ENCODE measurements at places on chromosomes 13 and 19.

- DNase-seq: no peak
These were observed 201.3 kb upstream of the SLITRK6 start for GRCh38 chr13:86000546-86000945.

- DNase-seq: no peak
These were observed 2.5 kb upstream of the HNRNPUL1 start for GRCh38 chr19:41261474-41262190.

DNA sequence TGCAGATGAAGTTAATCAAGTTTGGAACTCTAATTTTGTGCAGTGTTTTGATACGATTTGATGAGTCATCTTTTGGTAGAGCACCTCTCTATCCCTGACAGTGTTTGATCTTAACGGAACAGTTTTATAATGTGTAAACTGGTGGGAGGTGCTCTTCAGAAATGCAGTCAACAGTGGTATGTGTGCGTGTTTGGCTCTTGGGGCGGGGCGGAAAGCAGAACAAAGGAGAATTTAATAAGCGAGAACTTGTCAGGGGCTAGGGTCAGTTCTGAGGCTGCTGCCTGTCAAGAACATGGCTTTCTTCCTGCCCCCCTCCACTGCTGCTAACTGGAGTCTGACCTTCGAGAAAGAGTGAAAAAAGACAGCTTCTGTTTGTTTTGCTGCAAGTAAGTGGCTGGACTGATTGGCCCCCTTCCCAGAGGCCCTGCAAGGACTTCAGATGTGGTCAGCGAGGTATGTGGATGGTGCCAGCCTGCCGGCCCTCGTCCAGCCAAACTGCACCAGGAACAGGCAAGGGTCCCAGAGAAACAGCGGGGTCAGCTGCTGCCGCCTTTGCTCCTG, 40.8 kb downstream of the BBC3 start:
- DNase-seq: peak; percentile 50

DNA sequence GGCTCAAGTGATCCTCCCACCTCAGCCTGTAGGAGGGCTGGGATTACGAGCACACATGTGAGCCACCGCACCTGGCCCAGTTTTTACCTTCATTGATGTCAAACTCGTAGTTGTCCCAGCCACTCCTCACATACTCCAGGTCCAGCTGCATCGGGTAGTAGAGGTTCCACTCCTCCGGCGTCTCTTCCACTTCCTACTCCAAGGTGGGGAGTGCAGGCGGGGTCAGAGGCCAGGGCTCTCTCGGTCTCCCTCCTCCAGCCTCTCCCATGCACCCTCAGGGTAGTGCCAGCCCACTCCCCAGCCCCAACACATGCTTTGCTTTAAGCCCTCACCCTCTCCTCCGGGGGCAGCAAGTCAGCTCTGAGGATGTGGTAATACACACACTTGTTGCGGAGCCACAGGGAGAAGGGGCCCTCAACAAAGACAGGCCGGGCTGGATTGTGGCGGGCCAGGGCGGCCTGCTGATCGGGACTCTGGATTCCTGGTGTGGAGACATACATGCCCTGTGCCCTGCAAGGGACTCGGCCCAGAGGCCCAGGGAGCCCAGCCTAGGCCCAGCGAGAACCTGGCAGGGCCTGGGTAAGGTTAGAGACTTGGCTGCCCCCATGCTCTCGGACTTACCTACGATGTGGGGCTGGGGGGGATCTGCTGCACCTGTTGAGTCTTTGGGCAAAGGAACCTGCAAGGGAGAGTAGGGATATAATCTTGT, 1.9 kb upstream of the ZNF653 start:
- no peak for DNase-seq

GRCh38 chr19:5349041-5349440, 8.4 kb upstream of the PTPRS start:
- no peak for DNase-seq

DNA sequence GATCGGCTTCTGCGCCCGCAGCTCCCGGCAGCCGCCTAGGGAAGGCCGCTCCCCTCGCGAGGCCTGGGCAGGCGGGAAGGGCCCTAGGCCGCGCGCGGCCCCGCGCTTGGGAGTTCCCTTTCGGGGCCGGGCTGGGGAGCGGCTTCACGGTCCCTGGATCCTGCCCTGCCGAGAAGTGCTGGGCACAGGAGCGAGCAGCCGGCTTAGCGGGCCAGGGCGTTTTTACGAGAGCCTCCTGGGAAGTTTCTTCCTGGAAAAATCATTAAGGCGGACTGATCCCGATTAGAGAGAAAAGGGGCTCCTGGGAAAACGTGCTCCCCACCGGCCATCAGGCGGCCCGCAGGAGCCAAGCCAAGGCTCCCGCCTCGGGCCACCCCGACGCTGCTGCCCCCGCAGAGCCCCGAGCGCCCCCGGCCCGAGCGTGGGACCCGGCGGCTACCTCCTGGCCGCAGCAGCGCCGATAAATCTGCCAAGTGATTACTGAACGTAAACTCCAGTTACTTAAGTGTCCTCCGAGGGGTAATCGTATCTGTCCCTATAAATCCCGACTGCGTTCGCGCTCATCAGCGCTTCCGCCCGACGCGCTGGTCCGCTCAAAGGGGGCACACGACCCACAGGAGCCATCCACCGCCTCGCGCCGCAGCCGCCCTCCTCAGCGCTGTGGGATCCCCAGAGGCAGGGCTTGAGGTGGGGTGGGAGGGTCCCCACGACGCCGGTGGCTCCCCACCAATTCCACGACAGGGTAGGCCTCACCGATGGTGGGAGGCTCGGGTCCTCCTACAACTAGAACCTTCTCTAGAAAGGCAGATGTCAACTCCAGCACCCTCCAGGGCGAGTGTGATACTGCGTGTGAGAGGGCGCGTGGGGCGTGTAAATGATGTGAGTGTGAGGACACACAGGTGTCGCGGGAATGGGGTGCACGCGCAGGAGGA, 2.8 kb downstream of the ZIC5 start:
- DNase-seq: no peak

GRCh38 chr13:99802416-99802815, 169.2 kb downstream of the ZIC5 start:
- no peak for DNase-seq

DNA sequence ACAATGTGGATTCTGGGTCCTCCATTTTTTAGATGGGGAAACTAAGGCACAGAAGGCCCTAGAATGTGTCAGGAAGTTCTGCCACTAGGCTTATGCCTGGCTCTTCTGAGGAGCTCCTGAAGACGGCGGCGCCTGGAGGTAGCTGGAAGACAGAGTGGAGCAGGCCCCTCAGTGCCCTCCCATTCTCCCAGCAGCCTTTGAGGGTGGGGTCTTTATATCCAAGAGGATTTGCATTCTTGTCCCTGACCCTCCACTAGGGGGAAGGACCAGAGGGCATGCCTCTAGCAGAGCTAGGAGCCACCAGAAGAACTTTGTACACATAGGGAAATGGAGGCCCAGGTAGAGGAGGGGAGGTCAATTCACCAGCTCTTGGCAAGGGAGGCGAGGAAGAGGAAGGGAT, 9.4 kb downstream of the CELF5 start:
- no peak for DNase-seq

DNA sequence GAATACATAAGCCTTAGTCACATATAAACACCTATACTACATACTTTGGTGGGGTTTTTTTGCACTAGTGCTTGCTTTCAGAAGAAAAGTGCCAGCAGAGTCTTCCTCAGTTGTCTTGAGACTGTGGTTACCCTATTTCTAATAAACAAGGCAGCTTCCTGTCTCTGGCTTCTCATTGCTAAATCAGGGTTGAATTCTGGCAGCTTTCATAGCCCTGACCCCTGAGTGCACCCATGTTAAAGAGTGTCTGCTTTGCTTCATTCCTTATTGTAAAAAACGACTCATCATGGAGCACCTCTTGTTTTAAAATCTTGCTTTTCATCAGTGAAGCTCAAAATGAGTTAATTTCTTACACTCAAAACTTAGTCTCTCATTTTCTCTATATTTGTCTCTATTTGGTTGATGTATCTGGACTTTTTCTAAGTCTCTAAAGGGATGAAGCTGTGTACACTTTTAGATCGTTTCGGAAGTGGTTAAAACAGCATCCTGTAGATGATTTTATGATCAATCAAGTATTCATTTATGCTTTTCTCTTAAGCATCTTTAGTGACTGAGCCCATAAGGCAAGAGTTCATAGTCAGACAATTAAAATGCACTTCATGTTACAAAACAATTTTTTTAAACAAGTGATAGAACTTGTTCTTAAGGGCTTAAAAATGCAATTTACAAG, 72.1 kb downstream of the KLF12 start:
- no peak for DNase-seq

- DNase-seq: no peak
These were observed 264.5 kb downstream of the TDRD3 start for GRCh38 chr13:60661521-60661920.

- no peak for DNase-seq
These were observed 8.2 kb upstream of the ZNF527 start for GRCh38 chr19:37362733-37363132.

DNA sequence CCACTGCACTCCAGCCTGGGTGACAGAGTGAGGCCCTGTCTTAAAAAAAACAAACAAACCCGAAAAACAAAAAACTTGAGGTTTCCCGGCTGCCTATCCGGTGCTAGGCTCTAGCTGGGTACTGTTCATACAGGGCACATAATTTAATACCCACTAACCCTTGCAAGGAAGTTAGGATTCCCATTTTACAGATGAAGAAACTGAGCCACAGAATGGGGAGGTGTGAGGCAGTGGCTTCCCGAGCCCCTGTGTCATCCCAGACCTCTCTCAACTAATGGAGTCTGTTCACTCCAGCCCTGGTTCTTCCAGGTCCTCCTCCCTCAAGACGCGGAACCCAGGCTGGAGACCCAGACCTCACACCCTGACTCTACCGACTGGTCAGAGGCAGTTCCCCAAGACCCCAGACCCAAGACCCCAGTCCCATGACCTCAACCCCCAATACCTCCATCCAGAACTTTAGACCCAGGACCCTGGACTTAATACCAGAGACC, 576 bp downstream of the APBA3 start:
- DNase-seq: no peak

DNA sequence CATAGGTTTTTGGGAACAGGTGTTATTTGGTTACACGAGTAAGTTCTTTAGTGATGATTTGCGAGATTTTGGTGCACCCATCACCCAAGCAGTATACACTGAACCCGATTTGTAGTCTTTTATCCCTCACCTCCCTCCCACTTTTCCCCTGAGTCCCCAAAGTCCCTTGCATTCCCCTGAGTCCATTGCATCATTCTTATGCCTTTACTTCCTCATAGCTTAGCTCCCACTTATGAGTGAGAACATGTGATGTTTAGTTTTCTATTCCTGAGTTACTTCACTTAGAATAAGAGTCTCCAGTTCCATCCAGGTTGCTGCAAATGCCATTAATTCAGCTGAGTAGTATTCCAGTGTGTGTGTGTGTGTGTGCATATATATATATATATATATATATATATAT, 97.2 kb upstream of the EDNRB start:
- no peak for DNase-seq

DNA sequence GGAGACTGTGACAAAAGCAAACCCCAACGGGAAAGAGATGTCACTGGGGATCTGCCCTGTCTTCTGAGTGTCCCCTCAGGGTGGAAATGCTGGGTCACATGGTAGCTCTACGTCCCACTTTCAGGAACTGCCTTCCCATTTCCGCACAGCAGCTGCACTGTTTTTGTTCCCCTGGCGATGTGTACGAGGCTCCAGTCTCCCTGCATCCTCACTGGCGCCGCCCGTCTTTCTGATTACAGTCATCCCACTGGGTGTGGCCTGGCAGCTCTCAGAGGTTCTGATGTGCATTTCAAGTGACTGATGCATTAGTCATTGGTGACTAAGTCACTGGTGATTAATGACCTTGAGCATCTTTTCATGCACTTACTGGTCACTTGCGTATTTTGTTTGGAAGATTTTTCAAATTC, 21.2 kb downstream of the PCID2 start:
- peak; percentile 94 for DNase-seq

GRCh38 chr19:6393983-6394412, 1.0 kb upstream of the GTF2F1 start:
- DNase-seq: no peak

GRCh38 chr19:4233282-4233853, 4.0 kb downstream of the EBI3 start:
- DNase-seq: no peak

DNA sequence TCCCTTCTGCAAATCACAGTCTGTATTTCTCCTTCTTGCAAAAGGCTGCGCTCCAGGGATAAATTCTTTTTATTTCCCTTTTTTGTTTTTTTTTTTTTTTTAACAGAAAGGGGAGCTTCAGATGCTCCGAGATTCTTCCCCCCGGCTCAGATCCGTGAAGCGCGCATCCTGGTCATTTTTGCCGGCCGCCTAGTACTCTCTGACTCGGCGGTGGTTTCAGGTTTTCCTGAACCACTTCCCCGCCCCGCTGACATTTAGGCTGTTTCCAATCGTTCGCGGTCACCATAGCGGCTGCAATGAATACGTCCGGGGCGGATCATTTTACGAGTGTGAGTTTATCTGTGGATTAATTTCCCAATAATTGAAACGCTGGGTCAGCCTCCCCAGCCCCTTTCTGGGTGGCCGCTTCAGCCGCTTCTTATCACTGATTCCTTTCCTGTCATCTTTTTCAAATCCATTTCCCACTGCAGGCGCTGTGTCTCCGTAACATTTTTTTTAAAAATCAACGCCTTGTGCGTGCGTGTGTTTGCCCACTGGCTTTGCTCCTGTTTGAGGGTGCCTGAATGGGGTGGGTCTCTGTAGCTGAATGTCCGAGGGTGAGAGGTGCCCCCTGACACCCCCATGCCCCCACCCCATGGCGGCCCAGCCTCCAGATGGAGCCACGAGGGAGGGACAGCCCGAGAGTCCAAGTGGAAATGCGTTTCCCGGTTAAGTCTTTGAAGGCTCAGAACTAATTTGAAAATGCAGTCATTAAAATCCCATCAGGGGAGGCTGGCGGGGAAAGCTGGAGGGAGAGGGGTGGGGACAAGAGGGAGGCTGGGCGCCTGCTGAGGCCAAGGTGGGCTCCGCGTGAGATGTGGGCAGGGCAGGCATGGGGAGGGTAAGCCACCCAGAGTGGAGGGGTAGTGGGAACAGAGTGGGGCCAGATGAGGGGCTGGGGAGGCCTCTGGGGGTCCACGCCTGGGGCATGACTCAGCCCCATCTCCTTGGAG, 10.6 kb downstream of the ONECUT3 start:
- DNase-seq: no peak

DNA sequence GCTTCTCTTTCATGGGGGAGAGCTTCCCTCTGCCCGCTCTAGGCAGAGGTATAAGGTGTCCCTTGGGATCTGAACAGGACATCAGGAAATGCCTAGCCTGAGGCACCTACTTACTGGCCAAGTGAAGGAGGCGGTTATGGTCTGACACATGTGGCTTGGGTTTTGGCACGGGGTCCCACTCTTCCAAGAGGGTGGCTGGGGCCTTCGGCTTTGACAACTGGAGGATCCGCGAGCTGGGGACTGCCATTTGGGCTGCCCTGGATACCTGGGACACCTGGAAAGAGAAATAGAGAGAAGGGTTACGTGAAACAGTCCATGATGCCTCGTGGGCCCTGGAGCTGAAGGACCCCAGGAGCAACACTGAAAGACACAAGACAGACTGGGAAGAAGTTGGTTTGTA, 22.4 kb upstream of the MIER2 start:
- no peak for DNase-seq

- DNase-seq: no peak
These were observed 89.4 kb downstream of the DPF1 start for GRCh38 chr19:38134540-38135149.

GRCh38 chr13:113078902-113079780, 26.4 kb upstream of the F7 start:
- peak; percentile 29 for DNase-seq

All from psoas muscle (tissue), 8 donors.